HS-5 (cell line): ENCODE measurements at places on chromosomes 11 and 22.

- no peak for DNase-seq
Observed at GRCh38 chr11:131146827-131147490, 223.5 kb upstream of the NTM start.

DNA sequence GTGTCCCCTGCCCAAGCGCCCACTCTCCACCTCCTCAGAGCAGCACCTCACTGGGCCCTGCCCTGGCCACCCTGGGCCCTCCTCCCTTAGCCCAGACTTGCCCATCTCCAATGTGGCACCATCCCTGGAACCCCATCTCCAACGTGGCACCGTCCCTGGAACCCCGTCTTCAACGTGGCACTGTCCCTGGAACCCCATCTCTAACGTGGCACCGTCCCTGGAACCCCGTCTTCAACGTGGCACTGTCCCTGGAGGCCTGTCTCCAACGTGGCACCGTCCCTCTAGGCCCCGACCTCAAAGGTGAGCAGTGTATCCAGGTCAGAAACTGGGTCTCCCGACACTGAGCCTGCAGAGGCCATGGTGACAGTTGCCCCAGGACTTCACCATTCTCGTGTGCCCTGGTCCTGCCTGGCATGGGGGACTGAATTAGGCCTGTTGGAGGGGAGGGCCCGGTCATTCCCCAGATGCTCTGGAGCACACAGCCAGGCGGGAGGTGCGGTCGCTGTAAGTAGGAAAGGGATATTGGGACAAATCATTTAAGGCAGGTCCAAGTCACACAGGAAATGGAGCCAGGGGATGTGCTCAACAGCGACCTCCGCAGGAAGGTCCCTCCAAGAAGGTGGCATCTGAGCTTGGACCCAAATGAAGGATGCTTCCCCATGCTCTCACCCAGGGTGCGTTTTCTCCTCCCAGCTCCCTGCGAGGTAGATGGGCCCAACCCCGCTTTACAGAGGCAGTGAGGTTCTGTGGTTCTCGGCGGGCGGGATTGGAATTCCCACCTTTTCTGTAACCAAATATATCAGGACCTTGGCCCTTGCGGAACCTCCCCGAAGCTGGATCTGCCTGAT, 2.4 kb upstream of the CTSD start:
- no peak for DNase-seq

- no peak for DNase-seq
Observed at GRCh38 chr11:1873048-1873812, 18.5 kb downstream of the PRR33 start.

- no peak for DNase-seq
Observed at GRCh38 chr11:17930544-17931125, 82.2 kb downstream of the SERGEF start.

GRCh38 chr22:23113847-23114720, 27.7 kb downstream of the RSPH14 start:
- DNase-seq: no peak
